ENCODE measurements at places on chromosomes 1 and 21.
A peak's percentile ranks its signal among the peaks of the same experiment; 100 is the strongest.

DNA sequence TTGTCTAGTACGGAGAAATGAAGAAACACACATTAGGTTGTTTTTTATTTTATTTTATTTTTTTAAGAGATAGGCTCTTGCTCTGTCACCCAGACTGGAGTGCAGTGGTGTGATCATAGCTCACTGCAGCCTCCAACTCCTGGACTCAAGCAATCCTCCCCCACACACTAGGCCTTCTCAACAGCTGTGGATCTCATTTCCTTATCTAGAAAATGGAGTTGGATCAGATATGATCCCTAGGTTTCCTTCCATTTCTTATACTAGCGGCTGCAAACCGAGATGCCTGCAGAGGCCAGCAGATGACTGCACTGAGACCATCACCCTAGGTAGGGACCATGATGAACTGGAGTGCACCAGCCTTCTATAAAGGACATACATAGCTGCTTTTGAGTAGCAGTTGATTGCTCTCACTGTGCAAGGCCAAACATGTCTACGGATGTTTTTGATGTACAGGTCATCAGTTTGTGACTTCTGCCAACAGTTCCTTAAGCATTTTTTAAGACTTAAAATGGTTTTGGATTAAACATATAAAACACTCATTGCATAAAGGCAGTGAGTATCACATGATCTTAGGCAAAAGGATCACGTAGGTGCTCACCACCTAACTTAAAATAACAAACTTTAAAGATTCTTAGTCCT, 11.4 kb upstream of the KLHL12 start:
- DNase-seq: no peak

- no peak for DNase-seq
Measured at GRCh38 chr1:40305451-40305850, 11.6 kb downstream of the COL9A2 start.

- DNase-seq: peak; percentile 85
Measured at GRCh38 chr1:21927533-21928237, 9.4 kb downstream of the HSPG2 start.

- no peak for DNase-seq
Measured at GRCh38 chr1:116130356-116130755, 19.2 kb downstream of the MAB21L3 start.

DNA sequence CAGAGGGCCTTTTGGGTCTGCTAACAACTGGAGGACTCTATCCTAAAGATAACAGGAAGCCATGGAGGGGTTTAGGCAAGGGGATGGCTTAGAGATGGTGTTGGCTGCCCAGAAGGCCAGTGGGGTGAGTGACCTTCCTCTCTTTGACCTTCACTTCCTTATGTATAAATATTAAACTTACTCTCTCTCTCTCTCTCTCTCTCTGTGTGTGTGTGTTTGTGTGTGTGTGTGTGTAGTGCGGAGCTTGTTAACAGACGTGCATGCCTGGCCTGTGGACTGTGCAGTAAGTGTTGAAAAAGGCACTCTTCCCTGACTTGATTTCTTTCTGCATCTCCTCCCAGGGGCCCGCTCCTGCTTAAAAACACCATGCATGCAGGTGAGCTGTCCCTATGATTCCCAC, 10.0 kb downstream of the MROH7 start:
- DNase-seq: no peak

- DNase-seq: no peak
Measured at GRCh38 chr1:192521734-192522133, 53.8 kb upstream of the RGS1 start.

- no peak for DNase-seq
Measured at GRCh38 chr1:27392778-27393635, 585 bp downstream of the GPR3 start.

- DNase-seq: no peak
Measured at GRCh38 chr1:172533513-172534151, 682 bp downstream of the SUCO start.

DNA sequence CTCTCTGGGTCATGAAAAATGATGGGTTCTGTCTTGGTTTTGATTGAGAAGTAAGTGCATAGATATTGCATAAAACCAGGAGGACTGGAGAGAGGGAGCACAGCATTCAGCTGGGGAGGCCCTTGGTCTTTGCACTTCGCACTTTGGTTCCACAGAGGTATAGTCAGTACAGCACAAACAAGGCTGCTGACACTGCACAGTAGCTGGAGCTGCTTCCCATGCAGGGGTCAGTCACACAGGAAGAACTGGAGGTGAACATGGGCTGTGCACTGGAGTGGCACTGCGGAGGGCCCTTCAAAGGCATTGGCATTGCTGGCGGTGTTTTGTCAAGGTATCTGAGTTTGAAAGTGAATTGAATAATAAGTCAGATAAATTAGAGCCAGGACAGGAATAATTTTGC, 4.5 kb upstream of the LCE2D start:
- DNase-seq: no peak

DNA sequence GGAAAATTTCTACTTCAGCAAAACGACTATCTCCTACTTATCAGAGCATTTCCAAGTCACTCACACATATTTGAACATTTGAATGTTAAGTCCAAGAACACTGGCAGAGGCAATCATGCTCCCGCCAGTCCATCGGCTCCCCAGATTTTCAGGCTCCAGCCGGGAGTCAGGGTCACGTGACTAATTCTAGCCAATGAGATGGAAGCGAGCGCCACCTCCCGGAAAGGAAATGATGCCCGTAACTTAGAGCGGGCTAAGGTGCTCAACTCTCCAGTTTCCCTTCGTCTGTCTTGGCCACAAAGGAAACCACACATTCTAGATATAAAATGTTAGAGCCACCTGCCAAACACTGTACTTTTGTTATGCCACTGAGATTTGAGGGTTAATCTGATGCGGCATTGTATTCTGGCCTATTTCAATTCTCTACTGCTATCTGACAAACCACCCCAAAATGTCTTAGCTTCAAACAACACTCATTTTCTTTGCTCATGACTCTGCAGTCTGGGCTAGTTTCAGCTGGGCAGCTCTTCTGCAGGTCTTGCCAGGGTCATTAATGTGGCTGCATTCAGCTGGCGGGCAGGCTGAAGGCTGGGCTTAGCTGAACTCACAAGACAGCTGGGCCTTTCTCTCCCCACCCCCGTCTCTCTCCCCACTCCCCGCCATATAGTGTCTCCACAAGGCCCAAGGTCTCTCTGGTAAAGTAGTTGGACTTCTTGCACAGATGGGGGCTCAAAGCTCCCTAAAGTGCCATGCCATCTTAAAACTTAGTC, 16.5 kb upstream of the LHX4 start:
- DNase-seq: no peak

- DNase-seq: no peak
Measured at GRCh38 chr1:229114315-229114714, 156.6 kb upstream of the RAB4A start.

GRCh38 chr1:193358419-193358818, 172.0 kb upstream of the B3GALT2 start:
- no peak for DNase-seq

GRCh38 chr1:61539720-61540462, 185.1 kb downstream of the TM2D1 start:
- no peak for DNase-seq

GRCh38 chr1:42311138-42311537, 23.9 kb downstream of the FOXJ3 start:
- DNase-seq: no peak

DNA sequence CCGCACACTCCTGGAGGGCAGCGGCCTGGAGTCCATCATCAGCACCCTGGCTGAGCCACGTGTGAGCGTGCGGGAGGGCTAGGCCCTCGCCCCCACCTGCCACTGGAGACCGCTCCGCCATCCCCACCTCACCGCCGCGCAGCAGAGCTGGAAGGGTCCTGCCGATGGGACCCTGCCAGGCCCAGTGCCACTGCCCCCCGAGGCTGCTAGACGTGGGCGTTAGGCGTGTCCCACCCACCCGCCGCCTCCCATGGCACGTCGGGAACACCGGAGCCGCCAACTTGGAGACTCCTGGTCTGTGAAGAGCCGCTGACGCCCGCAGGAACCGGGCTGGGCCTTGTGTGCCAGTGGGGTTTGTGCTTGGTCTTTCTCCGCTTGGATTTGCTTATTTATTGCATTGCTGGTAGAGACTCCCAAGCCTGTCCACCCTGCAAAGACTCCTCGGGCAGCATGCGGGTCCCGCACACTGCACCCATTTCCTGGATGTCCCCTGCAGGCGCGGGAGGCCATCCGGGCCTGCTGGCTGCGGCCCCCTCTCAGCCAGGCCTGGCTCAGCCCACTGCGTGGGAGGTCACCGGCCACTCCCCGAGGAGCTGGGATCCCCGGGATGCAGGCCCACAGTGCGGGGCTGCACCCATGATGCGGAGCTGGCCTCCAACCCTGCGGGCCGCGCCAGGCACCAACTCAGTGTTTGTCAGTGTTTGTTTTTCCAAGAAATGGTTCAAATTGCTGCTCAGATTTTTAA, 6.0 kb downstream of the LY9 start:
- DNase-seq: no peak

- DNase-seq: no peak
Measured at GRCh38 chr1:76782809-76783208, 84.5 kb upstream of the ST6GALNAC5 start.

DNA sequence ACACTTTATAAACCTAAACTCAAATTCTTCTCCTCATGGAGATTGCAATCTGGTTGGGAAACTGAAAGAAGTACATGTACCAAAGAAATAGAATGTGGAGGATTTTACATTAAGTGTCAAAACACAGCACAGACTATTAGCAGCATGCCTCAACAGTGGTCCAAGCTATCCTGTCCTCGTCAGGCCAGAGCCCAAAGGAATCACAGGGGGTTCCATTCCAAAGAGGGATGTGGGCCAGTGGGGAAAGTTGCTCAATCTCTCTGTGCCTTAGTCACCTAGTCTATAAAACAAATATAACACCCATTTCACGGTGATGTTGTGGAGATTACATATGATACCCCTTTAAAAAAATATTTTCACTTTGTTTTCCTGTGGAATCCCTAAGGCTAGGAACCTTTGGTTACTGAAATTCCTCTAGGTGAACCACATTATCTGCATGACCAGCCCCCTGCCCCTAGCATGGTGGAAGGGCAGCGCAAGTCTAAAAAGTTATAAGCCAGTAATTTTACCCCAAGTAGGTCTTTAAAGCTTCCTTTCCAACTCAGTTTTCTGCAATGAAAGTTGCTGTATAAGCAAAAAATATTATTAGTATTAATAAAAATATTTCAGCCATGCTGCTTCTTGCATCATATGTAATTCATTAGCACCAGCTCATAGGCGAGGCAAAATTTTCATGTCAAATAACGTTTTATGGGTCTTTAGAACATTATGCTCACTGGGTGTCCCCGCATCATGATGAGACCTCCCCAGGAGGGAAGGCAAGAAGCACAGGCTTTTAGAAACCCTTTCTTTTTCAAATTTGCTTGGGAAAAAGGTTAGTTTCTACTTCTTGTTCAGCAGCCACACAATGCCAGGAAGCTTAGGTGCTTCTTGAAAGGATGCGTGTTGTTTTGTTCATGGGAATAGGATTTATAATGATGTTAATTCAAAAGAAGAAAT, 548.8 kb upstream of the PKN2 start:
- DNase-seq: no peak

- DNase-seq: no peak
Measured at GRCh38 chr21:15445327-15445726, 284.5 kb upstream of the USP25 start.

GRCh38 chr1:152388889-152389288, 25.2 kb downstream of the CRNN start:
- no peak for DNase-seq

GRCh38 chr1:76287917-76288316, 213.4 kb downstream of the ST6GALNAC3 start:
- DNase-seq: no peak

- DNase-seq: no peak
Measured at GRCh38 chr1:156530006-156530405, 29.4 kb upstream of the MEF2D start.

GRCh38 chr1:59139396-59139795, 157.5 kb upstream of the FGGY start:
- DNase-seq: peak; percentile 70

DNA sequence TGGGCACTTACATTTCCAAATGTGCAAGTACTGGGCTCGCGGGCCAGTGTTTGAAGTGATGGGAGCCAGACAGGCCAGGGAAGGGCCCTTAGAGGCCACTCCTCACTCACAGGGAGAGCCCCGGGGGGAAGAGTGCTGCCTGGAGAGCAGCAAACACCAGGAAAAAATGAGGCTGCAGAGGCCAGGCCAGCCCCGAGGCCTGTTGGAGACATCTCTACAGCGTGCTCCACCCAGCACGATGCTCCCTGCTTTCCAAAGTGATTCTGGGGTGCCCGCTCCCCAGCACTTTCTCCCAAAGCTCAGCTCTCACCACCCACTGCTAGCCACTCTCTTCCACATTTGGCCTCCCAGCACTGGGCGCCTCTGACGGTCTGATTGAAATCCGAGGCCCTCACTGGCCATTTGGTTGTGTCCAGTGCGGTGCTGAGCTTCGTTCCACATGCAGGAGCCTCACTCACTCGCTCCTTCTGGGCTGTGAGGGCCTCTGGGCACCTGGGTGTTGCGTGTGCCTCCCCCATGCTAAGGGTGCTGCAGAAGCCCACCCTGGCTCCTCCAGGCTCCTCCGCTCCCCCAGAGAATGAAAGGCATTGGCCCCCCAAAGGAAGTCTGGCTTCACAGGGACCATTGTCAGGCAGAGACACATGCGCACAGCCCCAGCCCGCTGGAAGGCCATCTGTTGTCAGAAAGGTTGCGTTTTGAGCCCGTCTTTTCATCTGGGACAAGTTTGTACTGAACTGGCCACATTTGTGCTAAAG, 385.4 kb upstream of the VAMP3 start:
- no peak for DNase-seq

- DNase-seq: no peak
Measured at GRCh38 chr1:110829955-110830553, 42.9 kb upstream of the CD53 start.

- DNase-seq: no peak
Measured at GRCh38 chr1:47067097-47067594, at the start of gene CYP4Z1. Gene CYP4Z1 (plus strand): TSS chr1:47067231. CDS start chr1:47067491, 260 bp downstream.

- no peak for DNase-seq
Measured at GRCh38 chr1:157562515-157562914, 10.2 kb upstream of the FCRL5 start.

- no peak for DNase-seq
Measured at GRCh38 chr1:205142102-205142469, 20.3 kb upstream of the RBBP5 start.

GRCh38 chr1:55468142-55468795, 253.1 kb upstream of the USP24 start:
- no peak for DNase-seq

DNA sequence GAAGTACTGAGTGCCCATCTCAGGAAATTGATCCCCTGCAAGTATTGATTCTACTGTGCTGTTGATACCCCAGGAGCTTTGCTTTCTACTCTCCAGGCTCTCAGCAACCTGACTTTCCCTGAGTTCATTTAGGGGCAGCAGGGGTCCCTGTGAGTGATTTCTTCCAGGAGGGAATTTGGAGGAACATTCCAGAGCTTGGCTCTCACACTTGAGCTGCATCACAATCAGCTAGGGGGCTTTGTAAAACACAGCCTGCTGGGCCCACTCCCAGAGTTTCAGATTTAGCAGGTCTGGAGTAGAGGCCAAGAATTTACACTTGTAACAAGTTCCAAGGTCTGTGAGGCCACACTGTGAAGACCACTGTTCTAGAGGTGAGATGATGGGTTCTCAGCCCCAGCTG, 16.1 kb upstream of the ACTL8 start:
- DNase-seq: no peak
